ENCODE measurements at places on chromosomes 5 and 9.

DNA sequence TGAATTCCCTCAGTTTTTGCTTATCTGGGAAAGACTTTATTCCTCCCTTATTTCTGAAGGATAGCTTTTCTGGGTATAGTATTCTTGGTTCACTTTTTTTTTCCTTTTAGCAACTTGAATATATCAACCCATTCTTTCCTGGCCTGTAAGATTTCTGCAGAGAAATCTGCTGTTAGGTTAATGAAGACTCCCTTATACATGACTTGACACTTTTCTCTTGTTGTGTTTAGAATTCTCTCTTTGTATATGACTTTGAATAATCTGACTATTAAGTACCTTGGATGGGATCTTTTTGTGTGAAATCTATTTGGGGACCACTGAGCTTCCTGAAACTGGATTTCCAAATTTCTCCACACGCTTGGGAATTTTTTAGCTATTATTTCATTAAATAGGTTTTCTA, 55.0 kb upstream of the CDK5RAP2 start:
- DNase-seq: no peak

DNA sequence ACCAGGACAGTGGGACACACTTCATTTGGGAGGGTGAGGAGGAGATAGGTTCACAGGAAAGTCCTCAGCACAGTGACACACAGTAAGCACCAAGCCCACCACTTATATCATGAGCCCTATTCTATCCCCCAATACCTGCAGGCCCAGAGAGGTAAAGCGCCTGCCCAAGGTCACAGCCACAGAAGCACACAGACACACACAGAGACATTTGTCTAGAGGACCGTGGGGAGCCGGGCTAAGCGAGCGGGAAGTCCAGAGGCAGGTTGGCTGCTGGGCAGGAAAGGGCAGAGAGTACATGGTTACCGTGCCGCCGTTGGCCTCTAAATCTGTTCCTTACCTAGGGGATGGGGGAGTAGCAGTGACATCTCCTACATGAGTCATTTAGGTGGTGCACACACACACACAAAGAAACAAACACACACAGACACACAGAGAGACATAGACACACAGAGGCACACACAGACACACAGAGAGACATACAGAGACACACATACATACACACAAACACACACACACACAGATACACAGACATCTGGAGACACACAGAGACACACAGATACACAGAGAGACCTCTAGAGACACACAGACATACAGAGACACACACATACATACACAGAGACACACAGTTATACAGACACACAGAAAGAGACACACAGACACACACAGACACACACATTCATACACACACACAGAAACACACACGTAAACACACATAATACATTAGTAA, 15.9 kb upstream of the DUSP1 start:
- DNase-seq: no peak

- no peak for DNase-seq
Measured at GRCh38 chr5:68316469-68316868, 100.9 kb downstream of the PIK3R1 start.

GRCh38 chr5:53422539-53422938, 57.9 kb upstream of the FST start:
- DNase-seq: no peak

DNA sequence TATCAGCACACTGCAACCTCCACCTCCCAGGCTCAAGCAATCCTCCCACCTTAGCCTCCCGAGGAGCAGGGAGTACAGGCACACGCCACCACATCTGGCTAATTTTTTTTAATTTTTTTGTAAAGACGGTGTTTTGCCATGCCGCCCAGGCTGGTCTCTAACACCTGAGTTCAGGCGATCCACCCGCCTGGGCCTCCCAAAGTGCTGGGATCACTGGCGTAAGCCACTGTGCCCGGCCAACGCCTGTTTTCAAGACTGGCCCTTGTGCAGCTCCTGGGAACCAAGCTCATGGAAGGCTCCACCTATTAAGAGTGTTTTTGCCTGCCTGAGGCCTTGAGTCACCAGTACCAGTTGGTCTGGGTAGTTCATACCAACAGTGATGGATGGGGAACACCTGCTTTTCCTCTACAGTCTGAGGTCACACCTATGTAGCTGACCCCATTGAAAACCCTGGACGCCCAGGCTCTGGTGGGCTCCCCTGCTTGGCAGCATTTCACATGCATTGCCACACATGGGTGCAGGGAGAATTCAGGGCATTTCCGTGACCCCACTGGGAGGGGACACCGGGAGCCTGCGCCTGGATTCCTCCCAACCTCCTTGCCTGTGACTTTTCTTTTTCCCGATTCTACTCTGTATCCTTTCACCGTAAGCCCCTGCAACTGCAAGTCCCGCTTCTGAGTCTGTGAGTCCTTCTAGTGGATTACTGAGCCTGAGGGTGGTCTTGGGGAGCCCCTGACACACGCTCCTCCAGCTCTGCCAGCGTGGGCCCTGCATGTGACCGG, 63.5 kb downstream of the ZNF354C start:
- no peak for DNase-seq

DNA sequence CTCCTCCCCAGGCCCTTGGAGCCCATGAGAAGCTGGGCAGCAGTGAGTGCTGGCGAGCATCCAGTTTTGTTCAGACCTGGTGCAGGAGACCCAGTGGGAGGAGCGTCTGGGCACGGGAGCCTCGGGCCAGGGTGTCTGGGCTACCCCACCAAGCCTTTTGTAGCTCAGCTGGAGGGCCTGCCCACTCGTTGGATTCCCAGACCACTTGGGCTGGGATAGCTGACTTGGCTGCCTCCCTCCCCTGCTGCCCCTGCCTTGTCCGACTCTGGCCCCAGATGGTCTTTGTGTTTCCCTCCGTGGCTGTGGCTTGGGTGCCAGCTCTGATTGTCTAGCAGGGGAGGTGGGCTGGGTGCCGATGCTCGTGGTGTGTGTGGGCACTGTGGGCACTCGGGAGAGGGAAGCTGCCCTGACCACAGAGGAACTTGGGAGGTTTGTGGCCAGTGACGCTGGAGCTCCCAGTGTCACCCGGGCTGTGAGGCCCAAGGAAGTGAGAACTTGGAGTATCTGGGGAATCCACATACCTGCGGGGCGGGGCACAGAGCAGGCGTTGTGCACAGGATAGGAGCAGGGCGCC, 47.3 kb downstream of the WNK2 start:
- DNase-seq: no peak

GRCh38 chr5:96177303-96177869, 215.7 kb upstream of the ELL2 start:
- DNase-seq: no peak

DNA sequence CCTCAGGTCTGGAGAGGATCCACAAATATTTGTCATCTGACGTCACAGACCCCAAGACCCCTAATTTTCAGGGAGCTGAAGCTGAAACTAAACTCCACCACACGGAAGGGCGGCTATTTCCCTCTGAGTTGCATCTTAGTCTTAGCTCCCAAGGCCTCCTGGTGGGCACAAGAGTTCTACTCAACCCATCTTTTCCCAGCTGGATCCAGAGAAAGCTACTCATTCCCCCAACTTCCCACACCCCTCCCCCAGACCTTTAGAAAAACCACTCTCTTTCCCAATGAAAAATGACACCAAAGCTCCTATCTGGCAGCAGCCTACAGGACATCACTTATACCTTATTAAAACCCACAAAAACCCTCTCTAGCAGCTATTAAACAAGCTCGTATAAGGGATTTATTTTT, 67.1 kb upstream of the SLC1A1 start:
- DNase-seq: no peak

GRCh38 chr5:12611132-12611531, 706.9 kb upstream of the CTNND2 start:
- DNase-seq: no peak

DNA sequence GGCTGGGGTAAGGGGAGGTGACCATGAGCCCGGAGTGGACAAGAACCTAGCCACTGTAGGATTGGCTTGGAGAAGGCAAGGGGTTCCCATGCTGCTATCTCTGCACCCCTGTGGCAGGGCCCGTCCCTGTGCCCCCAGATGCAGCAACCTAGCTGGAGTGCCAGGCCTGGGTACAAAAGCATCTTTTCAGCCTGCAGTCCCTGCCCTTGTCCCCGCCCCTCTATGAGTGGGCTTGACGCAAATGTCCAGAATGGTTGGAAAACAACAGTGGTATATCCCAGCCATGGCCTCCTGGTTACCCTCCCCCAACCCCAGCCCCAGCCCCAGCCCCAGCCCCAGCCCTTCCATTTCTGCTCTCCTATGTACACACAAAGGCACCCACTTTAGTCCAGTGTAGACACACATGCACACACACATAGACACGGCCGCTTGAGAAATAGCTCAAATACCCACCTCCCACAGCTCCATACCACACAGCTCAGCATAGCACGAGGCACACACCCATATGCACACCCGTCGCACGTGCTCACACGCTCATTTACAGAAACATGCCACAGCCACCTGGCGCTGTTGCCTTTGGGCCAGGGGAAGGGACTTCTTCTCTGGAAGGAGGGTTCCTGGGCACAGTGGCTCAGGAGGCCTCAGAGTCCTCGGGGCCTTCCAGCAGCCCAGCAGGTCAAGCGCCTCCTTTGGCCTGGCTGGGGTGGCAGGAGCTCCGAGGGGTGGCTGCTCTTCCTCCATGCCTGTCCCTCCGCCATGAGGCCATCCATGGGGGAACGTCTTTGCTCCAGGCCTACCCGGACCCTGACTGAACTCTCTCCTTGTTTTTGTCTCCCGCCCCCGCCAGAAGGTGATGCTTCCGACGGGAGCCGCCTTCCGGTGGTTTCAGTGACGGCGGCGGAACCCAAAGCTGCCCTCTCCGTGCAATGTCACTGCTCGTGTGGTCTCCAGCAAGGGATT, 34.1 kb downstream of the CXXC5 start:
- no peak for DNase-seq

DNA sequence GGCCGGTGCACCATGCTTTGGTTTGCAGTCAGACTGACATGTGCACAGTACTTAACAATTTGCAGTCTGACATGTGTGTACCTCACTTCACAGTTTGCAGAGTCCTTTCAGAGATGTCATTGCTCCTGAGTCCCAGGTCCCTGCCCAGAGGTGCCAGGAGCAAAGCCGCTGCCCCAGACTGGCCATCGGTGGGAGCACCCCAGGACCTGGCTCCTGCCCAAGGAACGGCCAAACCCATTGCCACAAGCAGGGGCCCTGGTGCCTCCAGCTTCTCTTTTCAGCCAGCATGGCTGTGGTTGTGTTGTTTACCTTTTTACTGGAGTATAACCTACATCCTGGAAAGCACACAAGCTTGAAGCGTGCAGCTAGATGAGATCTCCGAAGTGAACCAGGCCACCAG, 28.6 kb downstream of the RASGEF1C start:
- DNase-seq: no peak

DNA sequence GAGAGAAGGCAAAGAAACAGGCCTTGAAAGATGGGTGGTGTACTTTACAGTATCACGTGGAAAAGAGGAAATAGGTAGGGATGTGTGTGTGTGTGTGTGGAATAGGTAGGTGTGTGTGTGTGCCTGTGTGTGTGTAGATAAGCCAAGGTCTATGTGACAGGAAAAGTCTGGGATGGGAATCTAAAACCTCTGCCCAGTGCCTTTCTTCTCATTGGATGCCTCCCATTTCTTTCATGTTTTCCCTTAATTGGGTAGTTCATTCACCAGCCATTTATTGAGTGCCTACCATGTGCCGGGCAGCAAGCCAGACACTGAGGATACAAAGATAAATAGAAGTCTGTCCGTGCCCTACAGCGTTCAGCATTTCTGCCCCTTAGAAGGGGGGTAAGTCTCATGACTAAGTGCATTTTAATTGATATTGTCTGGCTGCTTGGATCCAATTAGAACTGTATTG, 1.0 kb downstream of the URM1 start:
- DNase-seq: no peak

- DNase-seq: no peak
Measured at GRCh38 chr5:123659011-123659410, 147.0 kb downstream of the CSNK1G3 start.
